GM03348 (cell line): ENCODE measurements at places on chromosomes 3 and 15.

- DNase-seq = no peak
These were observed 33.6 kb downstream of the DMXL2 start for GRCh38 chr15:51588966-51589365.

DNA sequence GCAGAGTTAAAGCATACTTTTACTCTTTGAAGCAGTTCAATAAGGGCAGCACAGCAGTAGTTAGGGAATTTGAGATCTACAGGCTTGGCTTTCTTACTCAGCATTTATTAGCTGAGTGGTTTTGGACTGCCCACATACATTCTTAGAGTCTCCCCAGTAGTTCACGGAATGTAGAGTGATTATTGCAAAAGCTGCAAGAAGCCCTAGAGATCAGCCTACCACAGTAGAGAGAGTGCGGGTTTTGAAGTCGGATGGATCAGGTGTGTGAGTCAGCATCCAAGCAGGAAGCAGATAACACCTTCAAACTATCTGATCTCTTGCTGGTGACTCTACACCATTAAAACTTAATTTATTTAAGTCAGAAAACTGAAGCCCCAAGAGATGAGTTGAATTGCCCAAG is 171.9 kb downstream of the SYNPR start:
- peak; percentile 36 for DNase-seq

- peak; percentile 60 for DNase-seq
These were observed 1.3 kb upstream of the SPTSSB start for GRCh38 chr3:161372321-161373260.

DNA sequence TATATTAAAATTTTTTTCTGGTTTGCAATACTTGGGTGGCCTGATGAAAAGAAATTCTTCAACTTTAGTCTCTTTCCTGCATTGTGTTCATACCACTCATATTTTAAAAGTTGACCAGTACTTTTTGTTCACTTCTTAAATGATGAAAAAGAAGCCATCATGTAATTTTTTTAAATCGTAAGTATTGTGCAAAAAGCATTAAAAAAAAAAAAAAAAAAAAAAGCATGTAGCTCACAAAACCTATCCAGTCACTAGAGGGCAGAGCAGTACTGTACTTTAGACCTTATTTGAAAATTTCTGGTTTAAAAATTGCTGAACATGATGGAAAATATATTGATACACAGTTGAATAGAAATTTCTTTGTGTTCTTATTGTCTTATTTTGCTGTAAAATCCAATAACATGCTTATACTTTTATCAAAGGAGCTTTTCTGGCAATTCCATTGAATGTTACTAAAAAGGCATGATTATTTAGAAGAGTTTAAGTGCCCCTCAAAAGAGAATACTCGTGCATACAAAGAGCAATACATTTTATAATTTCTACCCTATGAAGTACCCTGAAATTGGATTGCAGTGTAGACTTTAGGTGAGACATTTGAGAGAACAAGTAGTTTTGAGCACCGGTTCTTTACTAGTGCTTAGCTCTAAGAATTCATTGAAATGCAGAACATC is 137.7 kb downstream of the BBX start:
- peak; percentile 22 for DNase-seq

- DNase-seq = peak; percentile 75
These were observed 62.7 kb upstream of the TFRC start for GRCh38 chr3:196144383-196145105.

GRCh38 chr3:71515636-71516365 is 67.7 kb downstream of the FOXP1 start:
- no peak for DNase-seq

- no peak for DNase-seq
These were observed 5.2 kb upstream of the HHATL start for GRCh38 chr3:42707620-42708355.

- DNase-seq = no peak
These were observed 24.2 kb downstream of the RAB6B start for GRCh38 chr3:133871368-133872090.

DNA sequence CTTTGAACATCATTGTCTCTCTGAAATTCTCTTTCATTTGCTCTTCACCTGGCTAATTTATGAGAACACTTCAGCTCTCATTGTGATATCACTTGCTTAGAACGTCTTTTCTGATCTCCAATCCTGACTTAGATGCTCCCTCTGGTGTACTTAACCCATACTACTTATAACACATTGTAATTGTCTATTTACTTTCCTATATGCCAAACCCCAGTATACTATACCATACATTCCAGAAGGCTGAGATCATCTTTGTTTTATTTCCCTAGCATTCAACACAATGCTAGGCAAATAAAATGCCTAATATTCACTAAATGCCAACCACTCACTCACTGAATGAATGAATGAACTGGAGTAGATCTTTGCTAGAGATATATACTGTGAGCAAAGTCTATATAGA is 27.0 kb upstream of the PEX5L start:
- no peak for DNase-seq

- DNase-seq = peak; percentile 20
These were observed 109.5 kb downstream of the SYNPR start for GRCh38 chr3:63387568-63387967.

DNA sequence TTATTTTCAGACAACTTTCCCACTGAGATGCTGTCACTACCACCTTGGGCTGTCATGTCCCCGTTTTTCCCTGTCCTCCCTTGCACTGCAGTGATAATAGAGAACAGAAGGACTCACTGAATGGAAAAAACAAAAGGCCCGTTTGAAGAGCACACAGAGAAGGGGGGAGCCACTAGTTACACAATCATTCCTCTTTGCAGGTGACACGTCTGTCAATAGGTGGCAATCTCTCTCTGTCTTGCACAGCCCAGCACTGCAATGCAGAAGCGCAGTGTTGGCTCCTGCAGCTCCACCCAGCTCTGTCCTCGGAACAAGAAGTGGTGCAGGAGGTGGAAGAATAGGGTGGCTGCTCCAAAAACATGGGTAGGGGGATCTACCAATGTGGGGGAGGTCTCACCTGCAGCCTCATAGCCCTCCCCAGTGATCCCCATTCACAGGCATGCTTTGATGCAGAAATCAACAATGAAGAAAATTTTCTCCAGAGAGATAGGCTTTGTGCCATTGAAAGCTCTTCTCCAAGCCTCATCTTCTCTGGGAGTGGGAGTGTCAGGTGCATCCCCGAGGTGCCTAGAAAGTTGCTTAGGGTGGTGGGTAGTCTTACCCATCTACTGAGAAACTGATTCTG is 31.8 kb downstream of the FSTL1 start:
- DNase-seq = no peak

DNA sequence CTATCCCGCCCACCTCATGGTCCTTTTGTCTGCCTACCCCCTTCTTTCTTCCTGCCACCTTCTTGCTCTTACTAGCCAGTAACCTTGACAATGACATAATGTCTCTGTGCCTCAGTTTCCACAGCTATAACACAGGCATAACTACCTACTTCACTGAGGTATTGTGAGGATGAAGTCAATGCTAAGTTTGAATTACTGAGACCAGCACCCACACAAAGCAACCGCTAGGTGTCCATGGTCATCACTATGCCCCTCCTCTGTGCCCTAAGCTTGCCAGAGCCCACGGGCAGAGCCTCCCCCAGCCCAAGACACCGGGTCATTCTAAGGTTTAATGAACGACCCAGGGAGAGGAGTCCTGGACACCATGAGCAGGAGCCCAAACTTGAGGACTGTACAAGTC is 101.6 kb downstream of the OXNAD1 start:
- no peak for DNase-seq

DNA sequence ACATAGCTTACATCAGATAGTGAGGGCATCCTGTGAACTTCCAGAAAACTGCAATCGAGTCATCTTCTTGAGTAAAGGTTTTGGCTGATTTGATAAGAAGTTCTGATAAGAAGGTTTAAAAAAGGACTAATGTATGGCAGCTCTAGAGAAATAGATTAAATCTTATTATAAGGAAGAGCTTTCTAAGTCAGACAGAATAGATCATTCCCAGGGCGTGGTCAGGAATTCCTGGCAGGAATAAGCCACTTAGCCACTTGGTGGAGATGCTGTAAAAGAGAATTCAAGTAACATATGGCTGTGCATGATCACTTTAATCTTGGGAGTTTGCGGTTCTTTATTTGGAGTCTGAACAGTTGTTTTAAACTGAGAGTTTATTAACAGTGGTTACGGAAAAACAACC is 17.4 kb downstream of the PGBD4 start:
- DNase-seq = peak; percentile 17

GRCh38 chr3:22734207-22734606 is 468.9 kb upstream of the UBE2E2 start:
- no peak for DNase-seq

DNA sequence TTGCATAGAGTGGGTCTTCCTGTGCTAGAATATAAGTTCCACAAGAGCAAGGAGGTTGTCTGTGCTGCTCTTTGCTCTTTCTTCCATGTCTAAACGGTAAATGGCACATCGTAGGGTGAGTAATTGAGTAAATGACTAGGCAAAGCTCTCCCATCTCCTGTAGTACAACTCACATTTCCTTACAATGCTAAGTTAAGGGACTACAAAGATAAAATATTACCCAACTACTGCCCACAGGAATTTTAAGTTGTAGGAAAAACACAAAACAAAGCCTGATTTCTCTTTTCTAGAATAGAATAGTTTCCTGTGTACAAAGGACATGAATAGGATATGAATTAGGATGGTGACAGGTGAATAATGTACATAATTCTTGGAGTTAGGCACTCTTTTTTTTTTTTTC is 19.9 kb upstream of the LRIG1 start:
- peak; percentile 19 for DNase-seq

GRCh38 chr3:194808640-194809097 is 123.0 kb downstream of the FAM43A start:
- DNase-seq = peak; percentile 24

- DNase-seq = no peak
These were observed 3.3 kb downstream of the C15orf61 start for GRCh38 chr15:67524235-67524634.

DNA sequence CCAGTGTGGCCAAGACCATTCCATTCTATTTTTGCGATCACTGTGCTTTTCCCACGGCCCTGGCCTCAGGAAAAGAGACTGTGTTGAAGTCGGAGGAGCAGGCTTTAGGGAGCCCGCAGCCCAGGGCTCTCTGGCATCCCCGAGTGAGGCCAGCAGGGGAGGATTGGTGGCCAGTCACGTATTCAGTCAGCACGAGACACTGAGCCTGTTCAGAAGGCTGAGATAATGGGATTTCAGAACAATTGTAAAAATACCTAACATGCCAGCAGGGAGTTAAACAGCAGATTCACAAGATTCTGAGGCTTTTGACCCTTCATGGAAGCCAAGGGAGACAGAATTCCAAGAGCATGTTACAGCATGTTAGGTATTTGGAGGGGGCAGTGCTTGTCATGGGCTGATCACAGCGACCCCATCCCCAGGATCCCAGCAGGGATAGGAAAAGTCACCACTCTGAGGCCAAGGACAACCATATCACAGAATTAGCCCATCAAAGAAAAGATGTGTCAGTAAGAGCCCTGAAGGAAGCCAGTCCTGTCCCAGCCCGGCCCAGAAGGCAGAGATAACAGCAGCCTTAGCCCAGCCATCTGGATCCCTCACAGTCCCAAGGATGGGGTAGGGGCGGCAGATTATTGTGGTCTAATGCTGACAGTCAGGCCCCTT is 40.6 kb downstream of the AMOTL2 start:
- peak; percentile 76 for DNase-seq

DNA sequence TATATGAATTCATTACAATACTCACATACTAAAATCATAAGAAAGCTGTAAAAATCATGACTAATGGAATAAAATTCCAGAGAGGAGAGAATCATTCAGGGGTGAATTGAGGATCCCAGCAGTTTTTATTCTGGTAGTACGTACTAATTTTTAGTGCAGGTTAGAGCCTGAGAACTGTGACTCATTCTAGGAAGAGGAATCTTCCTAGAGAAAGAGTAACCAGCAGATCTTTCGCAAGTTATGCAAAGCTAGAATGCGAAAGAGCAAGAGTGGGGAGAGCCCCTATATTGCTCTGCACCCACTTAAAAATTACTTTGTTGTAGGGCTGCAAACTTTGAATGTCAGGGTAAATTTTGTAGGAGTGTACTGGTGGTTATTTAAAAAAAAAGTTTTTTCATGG is 303.6 kb upstream of the ARPP21 start:
- DNase-seq = no peak

GRCh38 chr15:73455876-73456275 is 12.9 kb downstream of the REC114 start:
- no peak for DNase-seq

- no peak for DNase-seq
These were observed 47.9 kb downstream of the CDCP1 start for GRCh38 chr3:45098310-45098709.

DNA sequence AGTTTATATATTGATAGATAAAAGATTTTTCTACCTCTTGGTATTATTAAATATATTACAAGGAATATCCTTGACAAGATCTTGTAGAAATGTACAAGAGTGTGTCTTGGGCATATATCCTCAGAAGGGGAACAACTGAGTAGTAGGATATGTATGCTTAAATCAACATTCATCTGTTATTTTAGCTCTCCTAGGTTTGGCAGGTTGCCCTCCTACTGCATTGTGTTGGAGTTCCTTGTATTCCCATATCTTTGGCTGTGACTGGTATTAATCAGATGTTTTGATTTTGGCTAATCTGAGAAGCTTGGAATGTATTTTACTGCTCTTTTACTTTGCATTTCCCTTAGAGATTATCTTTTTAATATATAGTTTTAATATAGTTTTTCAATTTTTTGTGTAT is 4.6 kb downstream of the MYRIP start:
- DNase-seq = no peak

DNA sequence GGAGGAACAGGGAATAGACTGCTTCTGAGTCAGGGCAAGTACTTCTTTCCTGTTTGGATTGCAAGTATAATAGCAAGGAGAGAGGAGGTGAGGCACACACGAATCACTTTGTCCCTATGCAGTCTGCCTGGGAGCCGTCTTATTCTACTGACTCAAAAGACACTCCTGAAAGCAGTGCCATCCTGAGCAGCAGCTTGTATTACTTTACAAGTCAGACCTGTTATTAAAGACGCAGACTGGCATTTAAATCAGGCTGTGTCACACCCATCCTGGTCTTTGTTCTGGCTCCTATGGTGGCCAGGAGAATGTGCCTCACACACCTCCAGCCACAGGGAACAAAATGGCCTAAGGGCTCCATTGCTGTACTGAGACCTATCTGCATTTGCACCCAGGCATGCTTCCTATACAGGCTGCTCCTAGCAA is 17.9 kb upstream of the SQOR start:
- DNase-seq = no peak

DNA sequence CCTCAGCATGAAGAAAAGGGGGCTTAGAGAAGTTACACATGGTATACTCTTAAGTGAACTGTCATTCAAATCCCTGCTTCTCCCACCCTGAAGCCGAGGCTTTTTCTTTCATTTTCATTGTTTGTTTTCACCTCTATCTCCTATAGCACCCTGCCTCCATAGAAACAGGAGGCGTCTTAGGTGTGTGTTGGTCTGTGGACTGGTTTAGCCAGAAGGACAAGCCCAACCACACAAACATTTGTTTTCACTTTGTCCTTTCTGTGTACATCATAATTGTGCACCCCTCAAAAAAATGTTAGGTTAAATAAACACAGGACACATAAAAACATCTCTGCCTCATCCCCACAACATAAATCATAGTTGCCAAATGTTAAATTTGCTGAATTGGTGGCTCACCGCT is 73.3 kb upstream of the UBE2E2 start:
- DNase-seq = peak; percentile 11

GRCh38 chr3:170801597-170801996 is 68.4 kb downstream of the RPL22L1 start:
- no peak for DNase-seq

- DNase-seq = no peak
These were observed 12.5 kb upstream of the CAMKV start for GRCh38 chr3:49882166-49882565.
